ENCODE measurements at places on chromosomes 13 and 19. TPM values are rescaled to one million over a fixed set of nuclear protein-coding genes. Genes with fewer than 3 reads are reported as not detected.

Gene ANKRD24
- 1.5 TPM for total RNA-seq

Gene DNASE2
- 36.6 TPM for total RNA-seq

Gene ATXN8OS
- total RNA-seq = not detected

Gene PRKCG
- not detected for total RNA-seq

Gene ZNF560
- total RNA-seq = not detected

Gene PRSS57
- total RNA-seq = not detected

Gene PRX
- total RNA-seq = 2.4 TPM

Gene USHBP1
- total RNA-seq = 0.25 TPM

Gene ADGRE3
- total RNA-seq = not detected

Gene ADPRHL1
- 2.7 TPM for total RNA-seq

Gene MARCHF2
- 35.1 TPM for total RNA-seq

Gene EHD2
- total RNA-seq = 398 TPM

Gene MCF2L
- 1.7 TPM for total RNA-seq

Gene ZNF550
- total RNA-seq = 6.6 TPM

Gene IGFLR1
- 9.8 TPM for total RNA-seq
